Panc1 (cell line): ENCODE measurements at places on chromosomes 7 and 10. TPM values are rescaled to one million over a fixed set of nuclear protein-coding genes. Genes with fewer than 3 reads are reported as not detected.

Gene BTBD16
- total RNA-seq = 0.82 TPM

Gene CAV2
- 217 TPM for total RNA-seq

Gene HOXA3
- total RNA-seq = 30.2 TPM

Gene AKR1C4
- not detected for total RNA-seq

Gene MPP7
- total RNA-seq = 0.49 TPM

Gene TCAF2
- 0.28 TPM for total RNA-seq

Gene OLAH
- not detected for total RNA-seq

Gene CYP26A1
- 1.5 TPM for total RNA-seq

Gene CALHM1
- not detected for total RNA-seq

Gene CARD11
- total RNA-seq = 0.82 TPM

Gene HMX3
- 15.2 TPM for total RNA-seq

Gene PPP1R9A
- 5.0 TPM for total RNA-seq

- no peak for DNase-seq
These were observed 152.4 kb downstream of the PRPF18 start for GRCh38 chr10:13739183-13739582.

DNA sequence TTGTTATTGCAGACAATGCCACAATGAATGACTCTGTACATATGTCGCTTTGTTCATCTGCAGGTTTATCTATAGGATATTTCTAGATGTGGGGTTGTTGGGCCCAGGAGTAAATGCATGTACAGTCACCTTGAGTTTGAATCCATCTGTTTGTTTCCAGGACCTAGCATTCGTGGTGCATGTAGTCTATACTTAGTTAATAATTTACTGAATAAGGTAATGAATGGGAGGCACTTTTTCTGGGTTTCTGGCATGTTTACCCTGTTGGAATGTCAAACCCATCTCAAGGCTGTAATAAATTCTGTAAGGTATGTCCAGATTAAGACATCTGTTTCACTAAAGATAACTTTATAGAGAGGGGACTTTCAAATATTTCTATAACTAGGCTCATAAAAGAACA is 23.5 kb downstream of the HECTD2 start:
- no peak for DNase-seq

GRCh38 chr10:110491346-110491745 is 6.4 kb upstream of the DUSP5 start:
- peak; percentile 38 for DNase-seq

GRCh38 chr7:2104107-2104710 is 128.5 kb downstream of the MAD1L1 start:
- no peak for DNase-seq

DNA sequence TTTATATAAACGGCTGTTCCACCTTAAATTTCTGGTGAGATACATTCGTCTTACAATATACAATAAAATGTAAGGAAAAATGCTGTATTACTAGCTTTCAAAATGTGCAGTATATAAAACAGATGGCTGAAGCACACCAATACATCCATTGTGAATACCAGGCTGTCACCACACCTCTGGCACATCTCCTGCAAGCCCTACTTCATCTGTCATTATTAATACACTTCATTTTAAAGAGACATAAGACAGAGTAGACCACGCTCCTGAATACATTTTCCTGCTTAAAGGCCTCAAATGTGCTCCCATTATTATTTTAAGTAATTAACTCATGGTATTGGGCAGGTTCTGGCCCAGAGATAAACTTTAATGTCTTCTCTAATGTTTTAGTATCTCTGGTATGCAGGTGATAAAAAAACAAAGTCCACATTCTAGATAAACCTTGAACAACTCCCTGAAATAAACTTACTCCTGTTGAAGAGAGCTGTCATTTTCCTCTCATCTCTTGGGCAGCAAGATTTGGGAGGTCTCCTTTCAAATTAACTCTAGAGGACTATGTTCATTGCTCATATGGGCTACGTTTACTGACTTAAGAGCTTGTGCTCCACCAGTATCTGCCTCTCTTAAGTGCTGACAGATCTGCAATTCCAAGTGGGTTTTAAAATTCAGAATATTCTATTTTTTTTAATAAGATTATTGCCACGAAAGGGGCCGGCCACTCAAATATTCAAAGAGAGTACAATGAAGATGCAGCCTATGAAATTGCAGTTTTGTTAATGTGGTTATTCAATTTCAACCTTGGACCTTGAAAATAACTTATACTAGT is 396.5 kb upstream of the SEMA3D start:
- DNase-seq = no peak

DNA sequence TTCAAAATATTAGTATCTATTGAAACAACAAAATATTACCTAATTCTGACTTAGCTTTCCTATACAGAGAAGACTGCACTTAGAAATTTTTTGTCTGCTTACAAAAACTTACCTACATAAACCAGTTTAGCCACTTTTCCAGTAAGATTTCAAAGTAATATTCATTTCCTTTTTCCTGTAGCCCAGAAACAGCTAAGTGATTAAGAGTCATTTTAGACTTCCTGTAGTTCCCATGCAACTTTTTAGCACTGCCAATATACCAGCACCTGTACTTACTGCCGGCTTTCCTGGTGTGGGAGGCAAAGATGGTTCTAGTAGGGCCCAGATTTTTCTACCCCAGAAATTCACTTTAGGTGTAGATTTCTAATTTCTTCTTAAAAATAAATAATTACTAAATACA is 21.8 kb downstream of the NT5C2 start:
- DNase-seq = no peak

DNA sequence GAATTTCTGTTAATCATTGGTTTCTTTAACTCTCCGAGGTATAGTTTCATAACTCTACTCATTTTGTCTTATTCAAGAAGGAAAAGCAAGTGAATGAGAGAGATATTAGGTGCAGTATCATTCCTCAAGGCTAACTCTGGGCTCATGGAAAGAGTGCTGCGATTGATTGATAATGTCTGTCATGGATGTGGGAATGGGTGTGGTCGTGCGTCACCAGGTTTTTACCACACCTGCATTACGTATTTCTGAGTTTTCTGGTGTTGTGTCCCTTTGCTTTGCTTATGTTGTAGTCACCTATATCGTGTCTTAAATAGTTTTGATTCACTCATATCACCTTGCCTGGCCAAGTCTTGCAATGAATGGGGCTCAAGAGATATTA is 44.9 kb upstream of the ZNF438 start:
- no peak for DNase-seq

GRCh38 chr10:84360637-84361365 is 32.4 kb downstream of the CCSER2 start:
- DNase-seq = no peak

- DNase-seq = no peak
These were observed 7.7 kb downstream of the MDFIC start for GRCh38 chr7:114929570-114929969.

DNA sequence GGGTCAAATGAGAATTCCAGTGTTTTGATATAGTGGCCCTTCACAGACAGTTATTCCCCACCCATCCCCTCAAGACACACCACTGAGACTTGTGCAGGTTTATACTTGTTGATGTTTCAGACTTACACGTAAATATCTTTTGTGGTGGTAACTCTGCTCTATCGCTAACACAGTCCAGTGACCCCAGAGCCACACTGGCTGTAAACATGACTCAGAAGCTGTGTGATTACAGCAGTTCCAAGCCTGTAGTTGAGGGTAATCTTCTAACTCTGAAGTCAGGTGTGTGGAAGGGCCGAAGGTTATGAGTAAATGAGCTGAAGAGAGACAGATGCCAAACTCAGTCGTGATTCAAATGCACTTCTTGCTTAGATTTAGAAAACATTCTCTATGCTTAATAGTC is 19.4 kb downstream of the NOBOX start:
- DNase-seq = no peak

GRCh38 chr7:140022582-140023211 is 40.1 kb downstream of the PARP12 start:
- DNase-seq = no peak

GRCh38 chr7:101594790-101595189 is 34.3 kb downstream of the MYL10 start:
- DNase-seq = no peak

- DNase-seq = no peak
These were observed 107.2 kb upstream of the TRIM24 start for GRCh38 chr7:138352570-138353461.

DNA sequence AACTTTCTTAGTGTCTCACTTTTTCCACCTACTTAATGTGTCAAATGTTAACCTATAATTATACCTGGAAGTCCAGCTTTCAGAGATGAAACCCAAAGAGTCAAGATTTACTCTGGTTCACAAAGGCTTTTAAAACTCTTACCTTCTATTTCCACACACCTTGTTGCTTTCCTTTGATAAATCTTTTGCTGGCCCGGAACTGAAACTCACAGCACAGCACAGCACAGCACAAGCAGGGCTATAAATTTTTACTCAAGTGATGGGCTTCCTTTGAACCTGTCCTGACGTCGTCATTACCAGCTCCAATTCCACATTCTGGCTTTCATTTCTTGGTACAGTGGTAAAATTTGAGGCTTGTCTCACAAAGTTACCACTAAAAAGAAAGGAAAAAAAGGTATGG is 861.0 kb downstream of the SORCS3 start:
- DNase-seq = no peak

- DNase-seq = no peak
These were observed 51.3 kb upstream of the GSDME start for GRCh38 chr7:24808518-24808917.

DNA sequence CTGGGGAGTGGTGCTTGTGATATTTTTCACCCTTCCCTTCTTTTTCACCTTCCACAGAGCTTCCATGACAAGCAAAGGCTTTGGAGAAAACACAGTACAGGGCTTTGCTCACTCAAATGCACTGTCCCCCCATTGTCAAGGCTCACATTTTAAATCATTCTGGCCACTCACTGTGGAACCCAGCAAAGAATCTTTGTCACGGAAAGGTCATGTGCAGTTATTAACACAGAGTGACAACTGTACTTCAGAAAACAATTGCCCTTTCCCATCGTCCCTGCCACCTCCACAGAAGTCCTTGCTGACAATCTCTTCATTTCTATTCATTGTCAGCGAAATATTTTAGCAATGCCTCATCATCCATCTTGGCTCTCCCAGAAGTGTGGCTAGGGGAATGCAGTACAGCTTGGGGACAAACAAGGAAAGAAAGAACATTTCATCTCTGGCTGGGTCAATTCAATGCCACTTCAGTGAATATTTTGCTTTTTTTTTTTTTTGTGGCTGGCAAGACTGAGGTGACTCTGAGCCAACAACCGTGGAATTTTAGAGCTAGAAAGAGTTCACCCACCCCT is 851.0 kb downstream of the KCNMA1 start:
- no peak for DNase-seq

GRCh38 chr10:68192113-68192512 is 39.8 kb downstream of the ATOH7 start:
- DNase-seq = no peak

DNA sequence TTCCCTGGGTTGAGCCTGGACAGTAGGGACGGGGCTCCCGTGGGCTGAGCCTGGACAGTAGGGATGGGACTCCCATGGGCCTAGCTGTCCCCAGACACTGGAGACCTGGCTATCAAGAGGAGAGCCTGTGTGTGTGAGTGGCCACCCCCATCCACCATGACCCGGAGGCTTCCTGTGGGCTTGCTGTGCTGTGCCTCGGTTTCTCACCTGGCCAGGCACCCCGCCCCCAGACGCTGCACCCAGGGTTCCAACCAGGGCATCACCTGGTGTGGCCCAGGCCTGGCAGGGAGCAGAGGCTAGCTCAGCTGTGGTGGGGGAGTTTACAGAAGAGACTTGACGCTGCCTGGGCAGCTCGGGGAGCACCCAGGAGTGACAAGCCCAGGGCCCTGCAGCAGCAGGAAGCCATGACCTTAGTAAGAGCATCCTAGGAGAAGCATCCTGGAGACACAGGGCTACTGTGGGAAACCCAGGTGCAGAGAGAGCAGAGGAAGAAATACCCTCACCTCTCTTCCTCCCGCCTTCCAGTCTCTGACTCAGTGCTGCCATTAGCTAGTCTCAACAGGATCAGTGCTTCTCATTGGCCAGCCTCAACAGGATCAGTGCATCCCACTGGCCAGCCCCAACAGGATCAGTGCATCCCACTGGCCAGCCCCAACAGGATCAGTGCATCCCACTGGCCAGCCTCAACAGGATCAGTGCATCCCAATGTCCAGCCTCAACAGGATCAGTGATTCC is 61.0 kb downstream of the PDGFA start:
- DNase-seq = no peak

DNA sequence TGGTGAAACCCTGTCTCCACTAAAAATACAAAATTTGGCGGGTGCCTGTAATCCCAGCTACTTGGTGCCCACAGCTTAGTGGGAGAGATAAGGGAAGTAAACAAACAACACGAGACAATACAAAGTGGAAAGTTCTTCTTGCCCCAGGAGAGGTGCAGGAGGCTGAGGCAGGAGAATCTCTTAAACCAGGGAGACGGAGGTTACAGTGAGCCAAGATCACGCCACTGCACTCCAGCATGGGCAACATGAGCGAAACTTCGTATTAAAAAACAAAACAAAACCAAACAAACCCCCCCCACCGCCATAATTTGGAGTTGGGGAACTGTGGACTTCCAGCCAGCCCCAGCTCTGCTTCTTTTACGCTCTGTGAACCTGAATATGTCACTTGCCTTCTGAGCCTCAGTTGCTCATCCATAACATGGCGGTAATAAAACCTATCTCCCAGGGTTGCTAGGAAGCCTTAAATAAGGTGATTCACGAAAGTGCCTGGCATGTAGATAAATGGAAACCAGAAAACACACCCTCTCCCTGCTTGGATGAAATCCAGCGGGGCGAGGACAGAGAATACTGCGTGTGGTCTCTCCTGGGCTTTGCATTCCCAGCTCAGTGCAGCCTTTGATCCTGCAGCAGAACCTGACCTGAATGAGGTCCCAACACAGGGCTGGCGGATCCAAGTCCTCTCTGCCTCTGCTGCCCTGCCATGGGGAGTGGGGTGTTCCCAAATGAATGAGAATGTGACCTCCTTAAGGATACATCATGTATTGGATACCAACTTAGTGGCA is 10.2 kb downstream of the MLXIPL start:
- no peak for DNase-seq

DNA sequence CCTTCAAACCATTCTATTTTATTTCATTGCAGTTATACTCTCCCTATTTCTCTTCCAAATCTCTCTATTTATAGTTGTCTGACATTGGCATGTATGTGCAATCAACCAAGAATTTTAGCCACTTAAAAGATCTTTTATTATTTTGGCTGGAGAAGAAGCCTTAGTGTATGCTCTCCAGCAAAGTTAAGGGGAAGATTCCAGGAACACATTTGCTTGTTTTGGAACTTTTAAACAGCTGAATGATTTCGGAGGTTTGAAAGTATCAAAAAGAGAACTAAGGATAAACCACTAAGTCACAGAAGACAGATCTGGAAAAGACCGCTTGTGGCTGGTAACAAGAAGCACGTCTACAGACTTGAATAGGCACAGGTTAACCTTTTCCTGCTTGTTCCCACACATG is 182.2 kb upstream of the FZD1 start:
- no peak for DNase-seq

DNA sequence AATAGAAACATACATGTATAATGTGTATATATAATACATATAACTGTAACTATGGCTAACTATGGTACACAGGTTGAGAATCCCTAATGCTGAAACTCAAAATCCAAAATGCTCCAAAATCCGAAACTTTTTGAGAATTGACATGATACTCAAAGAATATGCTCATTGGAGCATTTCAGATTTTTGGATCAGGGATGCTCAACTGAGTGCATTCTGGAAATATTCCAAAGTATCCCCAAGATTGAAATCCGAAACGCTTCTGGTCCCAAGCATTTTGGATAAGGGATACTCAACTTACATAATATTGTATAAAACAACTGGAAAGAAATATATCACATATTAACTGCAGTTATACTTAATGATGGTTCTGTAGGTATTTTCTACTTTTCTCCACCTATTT is 94.2 kb upstream of the ASAH2 start:
- DNase-seq = no peak
